GM19239 (cell line): ENCODE measurements at places on chromosomes 11 and 22.

DNA sequence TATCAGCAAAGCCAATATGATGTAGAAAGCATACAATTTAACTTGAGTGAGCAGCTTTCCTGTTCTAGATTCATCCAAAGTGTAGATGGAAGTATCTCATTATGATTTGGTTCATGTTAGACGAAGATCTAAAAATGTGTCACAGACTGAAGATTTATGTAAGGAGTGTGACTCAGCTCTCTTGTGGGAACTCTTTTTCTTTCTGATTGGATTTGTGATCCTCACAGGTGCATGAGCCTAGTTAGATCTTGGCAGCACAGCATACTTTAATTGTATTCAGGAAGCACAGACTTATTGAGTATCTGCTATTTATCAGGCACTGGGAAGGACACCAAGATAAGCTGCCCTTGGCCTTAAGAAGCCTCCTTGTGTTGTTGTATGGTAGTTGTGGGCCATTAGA is 147.1 kb downstream of the C11orf91 start:
- no peak for DNase-seq

DNA sequence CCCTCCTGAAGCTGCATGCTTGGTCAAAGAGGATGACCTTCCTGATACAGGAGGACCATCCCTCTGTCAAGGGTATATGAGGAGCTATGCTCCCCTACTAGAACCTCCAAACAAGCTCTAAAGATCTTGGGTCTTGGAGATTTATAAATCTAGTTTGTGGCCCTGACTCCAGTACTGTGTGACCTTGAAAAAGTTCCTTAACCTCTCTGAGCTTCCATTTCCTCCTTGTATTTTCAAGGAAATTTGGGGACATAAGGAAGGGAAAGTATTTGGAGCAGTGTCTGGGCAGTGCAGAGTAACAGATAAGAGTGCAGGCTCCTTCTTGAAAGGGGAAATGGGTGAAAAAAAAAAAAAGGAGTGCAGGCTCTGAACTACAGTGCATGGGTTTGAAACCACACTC is 45.9 kb downstream of the CHRDL2 start:
- no peak for DNase-seq

- DNase-seq = no peak
Measured at GRCh38 chr22:36280379-36280778, 27.4 kb downstream of the APOL1 start.

DNA sequence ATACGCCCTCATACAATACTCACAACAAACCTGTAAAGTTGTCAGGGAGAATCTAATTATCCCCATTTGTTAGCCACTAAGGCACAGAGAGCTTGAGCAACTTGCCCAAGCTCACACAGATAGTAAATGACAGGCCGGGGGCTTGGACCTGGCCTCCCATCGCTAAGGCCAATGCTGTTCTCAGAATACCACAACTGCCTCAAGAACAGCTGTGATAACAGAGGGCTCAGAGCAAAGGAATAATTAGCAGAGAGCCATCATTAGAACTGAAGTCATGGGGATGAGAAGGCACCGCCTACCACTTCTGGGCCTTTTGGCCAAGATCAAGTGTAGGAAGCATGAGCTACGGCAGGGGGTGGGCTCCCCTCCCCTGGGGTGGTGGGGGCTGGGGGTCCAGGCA is 98.6 kb downstream of the FEZ1 start:
- DNase-seq = no peak

DNA sequence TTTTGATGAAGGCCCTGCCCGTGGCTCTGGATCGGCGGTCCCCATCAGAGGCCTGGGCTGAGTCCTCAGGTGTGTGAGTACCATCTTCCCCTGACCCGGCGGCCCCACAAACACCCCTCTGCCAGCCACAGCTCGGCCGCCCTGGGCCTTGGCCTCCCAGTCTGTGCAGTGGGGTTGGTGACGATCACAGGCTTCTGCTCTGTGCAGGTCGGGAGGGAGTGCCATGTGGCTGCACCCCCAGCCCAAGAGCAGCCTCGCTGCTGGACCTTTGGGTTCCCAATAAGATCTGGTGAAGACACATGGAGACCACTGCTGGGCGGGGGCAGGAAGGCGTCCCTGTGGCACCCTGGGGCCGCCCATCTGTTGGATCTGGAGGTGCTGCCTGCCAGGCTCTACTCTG is 47.1 kb upstream of the PPARA start:
- no peak for DNase-seq

GRCh38 chr11:44229098-44229497 is 80.8 kb downstream of the ALX4 start:
- DNase-seq = no peak

GRCh38 chr11:131041331-131042040 is 125.2 kb upstream of the SNX19 start:
- DNase-seq = no peak

DNA sequence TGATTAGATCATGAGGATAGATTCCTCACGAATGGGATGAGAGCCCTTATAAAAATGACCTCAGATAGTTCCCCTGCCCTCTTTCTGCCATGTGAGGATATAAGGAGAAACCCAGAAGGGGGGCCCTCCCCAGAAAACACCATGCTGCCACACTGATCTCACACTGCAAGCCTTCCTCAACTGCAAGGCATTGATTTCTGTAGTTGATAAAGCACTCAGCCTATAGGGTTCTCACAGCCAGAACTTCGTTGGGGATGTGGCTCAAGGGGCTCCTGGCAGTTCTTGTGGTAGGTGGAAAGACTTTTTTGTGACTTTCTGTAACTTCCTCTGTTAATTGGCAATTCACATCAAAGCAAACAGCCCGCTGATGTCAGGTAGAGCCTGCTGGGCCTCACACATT is 108.9 kb downstream of the CD44 start:
- DNase-seq = no peak

- no peak for DNase-seq
Measured at GRCh38 chr11:115926601-115927000, 422.4 kb upstream of the CADM1 start.

GRCh38 chr22:30826670-30827355 is 132.1 kb downstream of the OSBP2 start:
- DNase-seq = no peak

GRCh38 chr11:83249972-83250593 is 36.1 kb downstream of the CCDC90B start:
- DNase-seq = peak; percentile 9

- peak; percentile 28 for DNase-seq
Measured at GRCh38 chr11:15819679-15820286, 536.6 kb downstream of the SOX6 start.

DNA sequence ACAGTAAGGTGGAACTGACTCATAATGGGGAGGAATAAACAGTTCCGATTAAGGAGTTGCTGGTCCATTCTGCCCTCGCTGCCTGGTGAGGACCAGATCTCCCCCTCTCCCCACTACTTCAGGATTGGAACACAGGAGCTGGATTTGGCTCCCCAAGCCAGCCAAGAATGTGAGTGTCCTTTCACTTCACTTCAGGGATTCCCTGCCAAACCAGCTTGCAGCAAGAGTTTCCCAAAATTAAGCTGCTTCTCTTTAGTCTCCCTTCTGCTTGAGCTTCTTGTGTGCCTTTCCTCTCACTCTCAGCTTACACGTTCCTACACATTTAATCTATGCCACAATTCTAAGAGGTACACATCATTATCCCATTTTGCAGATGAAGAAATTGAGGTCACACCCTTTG is 234.1 kb downstream of the BUD13 start:
- DNase-seq = no peak

- no peak for DNase-seq
Measured at GRCh38 chr11:16262645-16262955, 93.7 kb downstream of the SOX6 start.

- DNase-seq = no peak
Measured at GRCh38 chr11:124863137-124863825, 2.0 kb upstream of the ROBO3 start.

DNA sequence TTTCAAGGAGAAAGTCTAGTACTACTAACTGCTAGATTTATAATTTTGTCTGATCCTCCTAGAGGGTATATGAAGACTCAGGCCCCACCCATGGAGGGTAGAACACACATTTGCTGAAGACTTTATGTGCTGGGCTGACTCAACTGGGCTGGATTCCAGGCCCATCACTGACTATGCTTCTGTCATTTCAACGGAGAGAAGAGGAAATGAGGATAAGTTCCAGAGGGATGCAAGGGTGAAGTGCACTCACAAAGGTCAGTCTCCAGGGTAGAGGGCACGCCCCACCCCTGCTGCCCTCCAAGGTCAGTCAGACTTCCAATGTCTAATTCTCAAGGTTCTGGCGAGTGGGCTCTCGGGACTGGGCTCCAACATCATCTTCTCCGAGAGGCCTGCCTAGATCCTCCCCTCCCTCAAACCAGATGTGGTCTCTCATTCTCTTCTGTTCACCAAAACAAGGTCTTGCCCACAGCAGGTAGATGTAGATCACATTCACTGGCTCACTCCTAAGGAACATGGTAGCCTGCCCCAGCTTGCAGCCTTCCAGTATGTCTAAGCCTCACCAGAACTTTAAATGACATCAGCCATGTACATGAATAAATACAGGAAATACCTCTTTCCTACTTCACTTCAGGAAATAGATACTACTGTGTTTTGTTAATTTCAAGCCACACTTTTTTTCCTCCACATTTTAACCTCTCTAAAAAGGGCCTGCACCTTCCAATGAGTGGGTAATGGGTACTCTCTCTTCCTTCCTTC is 7.3 kb upstream of the C11orf86 start:
- DNase-seq = no peak

DNA sequence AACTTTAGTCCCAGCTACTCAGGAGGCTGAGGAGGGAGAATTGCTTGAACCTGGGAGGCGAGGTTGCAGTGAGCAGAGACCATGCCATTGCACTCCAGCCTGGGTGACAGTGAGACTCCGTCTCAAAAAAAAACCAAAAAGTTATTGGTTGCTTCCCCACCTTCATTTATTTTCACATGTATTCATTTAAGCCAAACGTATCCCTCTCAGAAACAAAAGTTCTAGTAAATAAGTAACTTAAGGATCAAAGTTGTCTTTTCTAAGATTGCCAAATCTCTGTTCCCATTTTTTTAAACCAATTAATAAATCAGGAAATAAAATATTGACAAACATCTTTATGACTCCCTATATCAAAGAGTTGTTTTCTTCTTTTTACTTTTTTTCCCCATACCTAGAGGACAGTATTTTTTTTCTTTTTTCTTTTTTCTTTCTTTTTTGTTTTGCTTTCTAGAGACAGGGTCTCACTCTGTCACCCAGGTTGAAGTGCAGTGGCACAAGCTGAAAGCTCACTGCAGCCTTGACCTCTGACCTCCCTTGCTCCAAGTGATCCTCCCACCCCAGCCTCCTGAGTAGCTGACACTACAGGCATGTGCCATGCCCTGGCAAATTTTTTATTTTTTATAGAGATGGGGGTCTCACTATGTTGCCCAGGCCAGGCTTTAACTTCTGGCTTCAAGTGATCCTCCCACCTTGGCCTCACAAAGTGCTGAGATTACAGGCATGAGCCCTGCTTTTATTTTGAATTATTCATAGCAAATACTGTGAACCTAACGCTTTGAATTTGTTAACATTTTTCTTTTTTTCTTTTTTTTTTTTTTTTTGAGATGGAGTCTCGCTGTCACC is 11.4 kb downstream of the ZFTA start:
- no peak for DNase-seq

DNA sequence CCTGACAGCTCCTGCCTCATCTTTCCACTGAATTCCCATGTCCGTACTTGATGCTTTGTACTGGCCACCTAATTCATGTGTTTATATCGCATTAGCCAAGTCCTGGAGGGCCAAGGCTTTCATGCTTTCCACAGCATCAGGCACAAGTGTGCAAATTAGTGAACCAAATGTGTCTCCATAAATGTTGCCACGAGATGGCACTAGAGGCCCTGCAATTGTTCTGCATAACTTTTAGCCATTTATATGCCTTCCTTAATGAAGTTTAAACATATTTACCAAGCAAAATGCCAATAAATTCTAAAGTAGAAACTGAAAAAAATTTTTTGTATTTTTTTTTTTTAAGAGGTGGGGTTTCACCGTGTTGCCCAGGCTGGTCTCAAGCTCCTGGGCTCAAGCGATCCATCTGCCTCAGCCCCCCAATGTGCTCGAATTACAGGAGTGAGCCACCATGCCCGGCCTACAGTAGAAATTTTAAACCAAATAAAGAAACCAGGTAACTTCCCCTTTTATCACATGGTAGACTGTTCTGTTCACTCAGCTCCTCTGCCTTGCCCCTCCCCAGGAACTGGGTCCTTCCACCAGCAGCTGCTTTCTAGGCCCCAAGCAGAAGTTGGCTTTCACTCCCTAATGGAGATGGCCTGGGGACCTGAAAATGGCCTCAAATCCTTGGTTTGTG is 20.8 kb upstream of the IL18BP start:
- no peak for DNase-seq

- DNase-seq = no peak
Measured at GRCh38 chr11:108198833-108199232, 23.6 kb downstream of the NPAT start.

DNA sequence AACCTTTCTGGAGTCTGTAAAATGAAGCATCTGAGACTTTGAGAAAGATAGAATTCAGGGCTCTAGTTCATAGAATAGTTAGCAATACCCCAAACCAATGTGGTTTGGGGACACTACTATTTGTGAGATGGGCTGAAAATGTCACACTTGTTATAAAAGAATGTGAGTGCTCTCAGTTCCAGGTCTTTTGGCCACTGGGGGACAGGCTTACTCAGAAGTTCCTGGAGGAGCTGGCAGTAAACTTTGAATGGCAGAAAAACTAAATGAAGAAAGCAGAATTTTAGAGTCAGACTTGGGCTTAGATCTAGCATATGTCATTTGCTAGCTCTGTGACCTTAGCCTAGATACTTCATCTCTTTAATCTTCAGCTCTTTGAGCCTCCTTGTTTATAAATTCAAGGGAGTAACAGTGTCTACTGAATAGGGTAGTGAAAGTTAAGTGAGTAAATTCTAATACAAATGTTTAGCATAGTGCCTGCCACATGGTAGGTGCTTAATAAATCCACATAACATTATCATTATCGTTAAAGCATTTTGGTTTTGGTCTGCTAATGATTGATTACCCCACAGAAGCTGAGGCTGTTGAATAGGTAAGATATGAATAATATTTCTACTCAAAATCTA is 3.7 kb downstream of the LYVE1 start:
- no peak for DNase-seq

GRCh38 chr11:77211594-77212251 is 83.7 kb downstream of the MYO7A start:
- DNase-seq = no peak

DNA sequence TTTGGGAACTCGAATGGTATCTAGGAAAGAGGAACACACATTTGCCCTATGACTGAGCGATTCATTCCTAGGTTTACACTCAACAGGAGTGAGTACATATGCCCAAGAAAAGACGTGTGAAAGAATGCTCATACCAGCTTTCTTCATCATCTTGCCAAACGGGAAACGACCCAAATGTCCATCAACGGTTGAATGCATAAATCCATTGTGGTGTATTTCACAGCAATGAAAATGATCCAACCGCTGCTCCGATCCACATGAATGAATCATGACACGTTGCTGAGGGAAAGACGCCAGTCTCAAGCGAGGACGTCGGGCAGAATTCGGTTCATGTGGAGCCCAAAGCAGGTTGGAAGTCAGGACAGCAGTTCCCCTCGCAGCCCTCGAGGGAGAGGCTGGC is 71.5 kb downstream of the CYTH4 start:
- DNase-seq = no peak
